ENCODE measurements at places on chromosomes 7 and 10.

- no peak for DNase-seq
Measured at GRCh38 chr7:105279688-105280007, 109.1 kb downstream of the SRPK2 start.

- DNase-seq, result no peak
Measured at GRCh38 chr7:22214000-22214399, 143.0 kb downstream of the RAPGEF5 start.

GRCh38 chr10:33187427-33187999, 147.0 kb downstream of the NRP1 start:
- no peak for DNase-seq

GRCh38 chr10:85537561-85537960, 829.0 kb downstream of the GRID1 start:
- no peak for DNase-seq

DNA sequence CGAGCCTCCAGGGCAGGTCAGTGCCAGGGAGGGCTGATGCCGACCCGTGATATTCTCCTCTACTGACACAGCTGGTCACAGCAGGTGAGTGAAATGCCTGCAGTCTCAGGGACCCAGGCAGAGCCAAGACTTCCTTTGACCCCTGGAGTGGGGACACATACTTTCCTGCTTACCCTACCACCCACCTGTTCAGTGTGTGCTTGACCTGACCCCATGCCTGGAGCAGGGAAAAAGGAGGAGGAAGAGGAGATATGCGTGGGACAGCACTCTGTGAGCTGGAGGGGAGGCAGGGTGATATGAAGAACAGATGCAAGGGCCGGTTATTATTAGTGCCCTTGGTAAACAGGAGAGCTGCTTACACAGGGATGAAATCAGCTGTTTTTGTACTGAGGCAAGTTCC, 40.8 kb upstream of the WIPF3 start:
- DNase-seq, result no peak

- DNase-seq, result no peak
Measured at GRCh38 chr10:28991333-28992270, 297.3 kb upstream of the LYZL1 start.

- DNase-seq, result no peak
Measured at GRCh38 chr10:71916827-71917226, 47.4 kb upstream of the CHST3 start.

DNA sequence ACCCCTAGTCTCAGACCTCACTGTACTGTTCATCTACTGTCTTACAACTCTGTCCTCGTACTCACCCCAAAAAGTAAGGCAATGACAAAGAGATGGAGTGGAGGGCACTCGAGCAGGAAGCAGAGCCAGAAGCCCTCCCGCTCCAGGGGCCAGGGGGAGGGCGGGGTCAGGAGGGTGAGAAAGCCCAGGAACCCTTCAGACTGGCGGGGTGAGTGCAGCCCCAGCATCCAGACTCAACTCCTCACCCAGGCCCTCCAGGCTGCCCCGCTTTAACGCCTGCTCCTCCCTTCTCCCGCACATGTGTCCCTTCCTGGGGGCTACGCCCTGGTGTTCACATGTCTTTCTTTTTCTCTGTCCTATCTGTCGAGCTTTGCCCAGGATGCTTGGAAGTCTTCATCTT, 66.1 kb downstream of the CALML3 start:
- DNase-seq, result no peak

DNA sequence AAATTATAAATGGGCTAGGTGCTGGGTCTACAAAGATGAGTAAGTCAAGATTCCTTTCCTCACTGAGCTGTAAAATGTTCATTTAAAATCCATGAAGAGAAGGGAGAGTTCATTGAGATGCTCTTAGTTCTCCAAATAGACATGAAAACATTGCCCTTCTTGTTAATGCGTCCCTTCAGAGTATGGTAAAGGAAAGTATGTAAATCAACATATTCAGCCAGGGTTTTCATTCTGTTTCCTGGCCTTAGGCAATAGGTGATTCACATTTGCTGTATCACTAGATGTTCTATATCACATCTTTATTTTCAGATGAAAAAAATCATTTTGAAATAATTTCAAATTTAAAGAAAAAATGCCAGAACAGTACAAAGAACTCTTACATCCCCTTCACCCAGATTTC, 5.4 kb downstream of the ANKIB1 start:
- no peak for DNase-seq

- DNase-seq, result no peak
Measured at GRCh38 chr10:51291961-51292360, 217.7 kb downstream of the PRKG1 start.

DNA sequence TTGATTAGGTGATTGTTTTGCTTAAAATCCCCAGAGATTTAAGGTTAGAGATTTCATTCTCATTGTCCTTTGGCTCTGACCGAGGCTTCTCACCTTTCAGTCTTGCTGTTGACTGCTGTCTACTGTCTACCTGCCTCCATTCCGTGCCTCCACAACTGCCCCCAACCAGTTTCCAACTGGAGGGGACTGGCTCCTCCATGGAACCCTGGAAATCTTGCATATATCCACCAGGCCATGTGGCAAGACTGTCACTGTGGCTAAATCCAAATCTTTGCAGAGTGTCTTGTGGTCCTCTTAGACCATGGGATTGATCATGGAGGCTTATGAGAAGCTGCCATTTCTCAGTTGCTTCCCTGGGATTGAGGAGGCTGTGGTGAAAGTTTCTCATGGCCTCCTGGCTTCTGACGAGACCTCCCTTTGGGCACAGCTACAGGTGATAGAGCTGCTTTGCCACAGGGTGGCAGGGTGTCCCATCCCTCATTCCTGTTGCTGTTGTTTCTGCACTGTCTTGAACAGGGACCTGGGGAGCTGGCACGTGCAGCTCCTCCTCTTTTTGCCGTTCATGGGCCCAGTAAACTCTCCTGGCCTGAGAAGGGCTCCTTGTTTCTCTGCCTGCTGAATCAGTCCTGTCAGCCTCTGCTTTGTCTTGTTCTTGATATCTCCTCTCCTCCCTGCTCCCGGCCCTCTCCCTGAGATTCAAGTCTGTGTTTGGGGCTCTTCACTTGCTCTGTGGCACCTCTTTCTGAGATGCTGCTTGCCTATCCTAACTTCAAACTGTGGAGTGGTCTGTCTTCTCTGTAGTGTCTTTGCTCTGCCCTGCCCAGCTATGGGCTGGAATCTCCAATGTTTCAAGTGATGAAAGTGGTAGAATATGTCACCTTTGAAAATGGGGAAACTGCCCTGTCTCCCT, 63.6 kb upstream of the IGFBP3 start:
- no peak for DNase-seq

- DNase-seq, result no peak
Measured at GRCh38 chr10:131312478-131312836, 936 bp upstream of the TCERG1L start.

GRCh38 chr10:132449811-132450181, 52.8 kb downstream of the PWWP2B start:
- DNase-seq, result no peak

DNA sequence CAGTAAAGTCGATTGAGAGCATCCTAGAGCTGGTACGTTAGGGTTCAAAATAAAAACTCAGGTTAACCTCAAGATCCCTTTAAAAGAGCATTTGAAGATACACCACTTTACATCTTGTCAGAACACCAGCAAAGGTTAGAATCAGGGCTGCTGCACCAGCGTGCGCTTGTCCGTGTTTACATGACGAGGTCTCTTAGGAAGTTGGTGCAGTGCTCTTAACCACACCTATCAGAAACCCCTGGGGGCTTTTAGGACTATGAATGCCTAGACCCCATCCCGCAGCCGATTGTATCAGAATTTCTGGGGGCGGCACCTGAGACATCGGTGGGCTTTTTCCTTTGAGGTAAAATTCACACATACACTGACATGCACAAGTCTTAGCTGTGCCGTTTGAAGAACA, 97.6 kb downstream of the ZMYND11 start:
- no peak for DNase-seq

DNA sequence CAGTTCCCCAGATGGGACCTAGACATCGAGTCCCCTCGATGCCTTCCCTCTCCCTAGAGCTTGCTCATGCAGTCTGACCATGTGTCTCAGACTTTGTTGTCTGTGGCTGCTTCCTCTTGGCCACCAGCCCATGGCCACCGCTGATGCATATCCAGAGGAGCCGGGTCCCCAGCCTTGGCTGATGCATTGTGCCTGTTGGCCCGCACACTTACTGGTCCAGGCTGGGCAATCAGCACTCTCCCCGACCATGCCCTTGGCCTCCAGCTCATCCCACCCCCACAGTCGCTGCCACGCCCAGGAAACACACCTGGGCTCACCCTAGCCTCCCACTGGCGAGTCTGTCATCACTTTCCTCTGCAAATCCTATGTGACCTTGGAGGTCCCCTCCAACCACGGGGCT, 10.1 kb downstream of the NPC1L1 start:
- DNase-seq, result no peak

- no peak for DNase-seq
Measured at GRCh38 chr10:48459270-48460150, 145.4 kb downstream of the ARHGAP22 start.

DNA sequence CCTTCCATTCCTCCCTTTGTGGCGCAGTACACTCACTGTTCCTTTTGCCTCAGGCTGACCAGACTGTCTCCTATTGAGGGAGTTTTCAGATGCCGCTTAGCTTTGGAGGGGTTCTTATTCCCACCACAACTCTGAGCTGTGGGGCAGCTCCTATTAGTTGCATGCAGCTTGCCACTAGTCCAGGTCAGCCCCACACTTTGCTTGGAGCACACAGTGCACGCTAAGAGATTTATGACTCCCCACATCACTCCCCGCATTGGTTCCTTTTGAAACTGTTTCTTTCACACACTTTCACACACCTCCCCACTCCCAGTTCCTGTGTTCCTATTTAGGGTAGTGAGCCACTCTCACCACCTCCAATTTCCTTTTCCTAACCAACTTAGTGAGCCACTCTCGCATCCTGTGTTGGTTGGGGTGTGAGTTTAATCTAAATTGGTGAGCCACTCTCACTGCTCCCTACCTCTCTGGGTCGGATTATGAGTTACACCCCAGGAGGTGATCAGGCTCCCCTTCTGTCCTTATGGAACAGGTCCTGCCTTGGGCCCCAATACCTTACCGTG, 10.4 kb upstream of the ZNF485 start:
- DNase-seq, result no peak

GRCh38 chr10:16909961-16910792, 93.0 kb upstream of the RSU1 start:
- DNase-seq, result no peak

GRCh38 chr7:144671429-144671828, 164.4 kb downstream of the TPK1 start:
- DNase-seq, result no peak

DNA sequence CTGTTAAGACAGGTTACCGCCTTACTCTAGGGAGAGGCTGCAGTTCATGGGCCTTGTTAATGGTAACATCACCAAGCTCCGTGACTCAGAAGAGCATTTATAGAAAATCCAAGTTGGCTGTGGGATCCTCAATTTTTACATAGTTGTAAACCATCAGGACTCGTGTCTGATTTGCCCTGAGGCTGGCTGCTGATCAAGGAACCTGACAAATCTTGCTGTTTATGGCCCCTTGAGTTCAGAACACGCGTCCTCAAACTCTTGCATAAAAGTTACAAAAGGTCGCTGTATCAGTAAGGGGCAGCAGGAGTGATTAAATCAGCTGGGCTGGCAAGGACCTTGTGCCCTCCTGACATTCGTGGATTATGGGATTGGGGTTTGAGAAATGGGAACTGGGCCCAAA, 4.6 kb downstream of the SLC13A4 start:
- DNase-seq, result no peak

DNA sequence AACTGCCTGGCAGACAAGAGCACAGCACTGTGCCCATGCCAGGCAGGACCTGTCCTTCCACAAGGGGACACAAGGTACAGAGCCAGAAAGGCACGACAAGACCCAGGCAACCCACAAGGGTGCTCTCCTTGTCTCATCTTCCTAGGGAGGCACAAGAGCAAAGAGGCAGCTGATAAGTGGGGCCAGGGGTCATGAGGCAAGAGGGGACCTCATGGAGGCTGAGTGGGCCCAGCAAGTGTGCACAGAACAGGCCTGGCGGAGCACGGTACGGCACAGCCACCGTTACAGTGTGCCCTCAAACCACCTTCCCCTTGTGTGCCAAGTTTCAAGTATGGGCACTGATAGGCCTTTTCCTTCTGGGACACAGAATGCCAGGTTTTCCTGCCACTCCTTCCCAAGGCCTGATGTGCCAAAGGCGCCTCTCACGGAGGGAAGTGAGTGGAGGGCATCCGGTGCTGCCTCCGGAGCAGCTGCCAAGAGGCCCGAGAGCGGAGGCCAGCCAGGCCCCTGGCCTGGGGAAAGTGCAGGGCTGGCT, 75.6 kb downstream of the FAM53B start:
- DNase-seq, result no peak

- no peak for DNase-seq
Measured at GRCh38 chr10:79374312-79375191, 27.3 kb downstream of the PPIF start.

DNA sequence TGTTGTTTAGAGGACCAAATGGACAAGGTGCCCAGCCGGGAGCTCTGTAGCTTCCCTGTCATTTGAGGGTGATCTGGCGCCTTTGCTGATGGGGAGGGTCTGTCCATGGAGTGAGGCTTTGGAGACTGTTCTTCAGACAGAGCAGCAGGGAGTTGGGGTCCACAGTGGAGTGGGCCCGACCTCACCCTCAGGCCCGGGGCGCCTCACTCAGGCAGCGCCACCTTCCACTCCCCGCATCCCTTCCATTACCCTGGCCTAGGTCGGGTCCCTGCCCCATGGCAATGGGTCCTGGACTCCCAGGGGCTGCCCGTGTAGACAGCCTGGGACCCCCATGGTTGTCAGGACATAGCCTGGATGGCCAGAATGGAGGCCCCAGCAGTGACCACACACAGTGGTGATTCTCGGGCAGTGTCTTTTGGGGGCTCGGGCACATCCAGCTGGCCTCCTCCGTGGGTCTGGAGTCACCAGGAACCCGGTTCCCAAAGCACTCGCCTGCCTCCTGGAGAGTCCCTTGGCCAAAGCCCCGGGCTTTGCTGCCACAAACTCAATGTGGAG, 38.5 kb downstream of the TCERG1L start:
- DNase-seq, result no peak

DNA sequence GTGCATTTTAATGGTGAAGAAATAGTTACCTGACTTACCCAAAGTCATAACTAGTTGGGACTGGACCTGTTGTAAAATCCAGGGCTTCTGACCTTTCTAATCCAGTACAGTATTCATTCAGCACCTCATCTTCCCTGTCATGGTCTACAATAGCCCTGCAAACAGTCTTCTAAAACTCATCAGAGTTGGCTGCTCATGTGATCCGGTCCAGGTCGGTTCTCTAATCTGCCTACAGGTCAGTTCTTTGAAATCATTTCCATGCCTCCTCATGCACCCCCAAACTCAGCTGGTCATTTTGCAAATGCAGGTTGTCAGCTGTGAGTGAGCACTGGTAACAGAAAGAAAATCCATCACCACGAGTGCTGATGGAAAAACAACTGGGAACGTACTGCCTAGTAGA, 451.6 kb upstream of the GALNT17 start:
- no peak for DNase-seq

DNA sequence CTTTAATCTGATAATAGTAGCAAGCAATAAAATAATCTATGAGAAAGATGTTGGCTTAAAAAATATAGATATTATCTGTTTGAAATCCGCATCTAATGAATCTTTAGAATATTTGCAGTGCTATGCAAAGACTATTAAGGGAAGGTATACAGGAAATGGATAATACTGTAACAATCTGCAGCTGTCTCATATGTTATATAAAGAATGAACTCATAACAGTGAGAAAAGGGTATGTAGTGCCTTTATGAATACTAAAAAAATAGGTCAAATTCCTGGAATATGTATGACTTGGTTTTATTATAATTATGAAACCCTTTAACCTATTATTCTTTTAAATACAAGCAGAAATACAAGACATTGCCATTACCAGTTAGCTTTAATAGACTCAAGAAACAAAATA, 105.1 kb upstream of the GPR22 start:
- no peak for DNase-seq

Data from NCI-H2081 treated with DMSO at 0.1 percent for 48 hours (cell line).